ENCODE measurements at places on chromosomes 11 and 22. TPM values are rescaled to one million over a fixed set of nuclear protein-coding genes. Genes with fewer than 3 reads are reported as not detected.

Gene MMP13
- not detected for total RNA-seq

DNA sequence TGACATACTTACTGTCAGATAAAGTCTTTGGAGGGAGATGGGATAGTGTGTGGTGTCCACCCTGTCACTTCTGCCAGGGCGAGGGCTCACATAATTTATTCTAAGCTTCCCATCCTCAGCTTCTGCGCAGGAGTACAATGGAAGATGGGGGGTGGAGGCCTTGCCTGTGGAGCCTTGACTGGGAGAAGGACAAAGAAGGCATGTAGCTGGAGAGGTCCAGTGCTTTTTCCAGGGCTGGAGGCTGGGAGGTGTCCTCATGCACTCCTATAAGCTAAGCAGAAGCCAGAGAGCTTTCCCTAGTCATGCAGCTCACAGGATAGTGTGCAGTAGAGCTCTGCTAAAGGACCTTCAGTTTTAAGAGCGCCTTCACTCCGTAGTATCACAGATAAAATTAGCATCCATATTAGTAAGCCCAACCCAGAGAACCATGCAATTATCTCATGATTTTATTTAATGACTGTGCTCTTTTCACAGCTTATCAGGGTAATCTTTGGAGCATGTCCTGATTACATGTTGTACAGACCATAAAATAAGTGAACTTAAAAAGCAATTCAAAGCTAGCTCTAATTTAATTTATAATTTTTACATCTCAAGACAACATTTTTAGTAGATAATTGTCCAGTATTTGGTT, 148.3 kb downstream of the TEAD1 start:
- H3K27me3 ChIP-seq, result no peaks in the 10 kb centered on the region
- H3K27ac ChIP-seq, result no peak overlapping the region
- no peak for DNase-seq
- no peak overlapping the region for H3K4me3 ChIP-seq
- H3K4me1 ChIP-seq, result peaks cover 14% of the 10 kb centered on the region

GRCh38 chr11:2928605-2929530, at the start of gene PHLDA2:
TSS of gene PHLDA2 (minus strand) at chr11:2929420. CDS start at chr11:2929364, 56 bp downstream.
- no peak within 1 kb of the TSS for H3K27ac ChIP-seq
- H3K4me1 ChIP-seq, result no peaks in the 10 kb centered on the region

DNA sequence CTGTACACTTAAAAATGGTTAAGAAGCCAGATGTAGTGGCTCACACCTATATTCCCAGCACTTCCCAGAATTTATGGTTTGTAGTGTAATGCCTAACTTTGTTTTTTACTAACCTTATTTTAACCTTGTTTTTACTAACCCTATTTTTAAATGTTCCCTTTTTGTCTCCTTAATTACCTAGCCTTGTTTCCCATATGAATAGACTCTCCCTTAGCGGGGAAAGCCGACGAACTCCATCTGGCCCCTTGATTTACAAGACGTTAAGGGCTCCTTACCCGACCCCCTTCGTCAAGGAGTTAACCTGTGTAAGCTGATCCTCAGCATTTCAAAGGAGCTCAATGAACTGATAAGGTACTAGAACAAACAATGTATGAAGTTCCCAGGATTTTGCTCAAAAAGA, 17.1 kb downstream of the APOBEC3H start:
- no peaks in the 10 kb centered on the region for H3K36me3 ChIP-seq
- H3K27ac ChIP-seq, result no peak overlapping the region
- no peaks in the 10 kb centered on the region for H3K4me1 ChIP-seq
- no peak overlapping the region for H3K4me3 ChIP-seq
- DNase-seq, result no peak

GRCh38 chr11:65786008-65786785, 666 bp upstream of the OVOL1 start:
- H3K27ac ChIP-seq, result no peak overlapping the region
- DNase-seq, result no peak
- H3K4me3 ChIP-seq, result no peak overlapping the region

DNA sequence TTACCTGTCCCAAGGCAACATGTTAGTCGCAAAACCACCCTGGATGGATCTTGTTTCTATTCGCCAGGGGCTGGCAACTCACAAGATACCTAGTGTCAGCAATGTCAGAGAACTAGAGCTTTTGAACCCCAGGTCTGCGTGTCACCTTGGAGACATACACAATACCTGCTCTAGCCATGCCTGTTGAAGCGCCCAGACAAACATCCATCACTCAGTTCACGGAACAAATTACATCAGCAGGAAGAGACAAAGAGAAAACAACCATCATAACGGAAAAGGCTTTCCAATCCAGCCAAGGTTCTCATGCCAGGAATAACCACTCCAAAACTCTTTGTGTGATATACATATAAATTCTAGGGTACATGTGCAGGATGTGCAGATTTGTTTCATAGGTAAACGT, 2.2 kb downstream of the CD59 start:
- no peaks in the 10 kb centered on the region for H3K27me3 ChIP-seq
- peaks cover 6% of the 10 kb centered on the region for H3K4me1 ChIP-seq
- no peak overlapping the region for H3K27ac ChIP-seq

DNA sequence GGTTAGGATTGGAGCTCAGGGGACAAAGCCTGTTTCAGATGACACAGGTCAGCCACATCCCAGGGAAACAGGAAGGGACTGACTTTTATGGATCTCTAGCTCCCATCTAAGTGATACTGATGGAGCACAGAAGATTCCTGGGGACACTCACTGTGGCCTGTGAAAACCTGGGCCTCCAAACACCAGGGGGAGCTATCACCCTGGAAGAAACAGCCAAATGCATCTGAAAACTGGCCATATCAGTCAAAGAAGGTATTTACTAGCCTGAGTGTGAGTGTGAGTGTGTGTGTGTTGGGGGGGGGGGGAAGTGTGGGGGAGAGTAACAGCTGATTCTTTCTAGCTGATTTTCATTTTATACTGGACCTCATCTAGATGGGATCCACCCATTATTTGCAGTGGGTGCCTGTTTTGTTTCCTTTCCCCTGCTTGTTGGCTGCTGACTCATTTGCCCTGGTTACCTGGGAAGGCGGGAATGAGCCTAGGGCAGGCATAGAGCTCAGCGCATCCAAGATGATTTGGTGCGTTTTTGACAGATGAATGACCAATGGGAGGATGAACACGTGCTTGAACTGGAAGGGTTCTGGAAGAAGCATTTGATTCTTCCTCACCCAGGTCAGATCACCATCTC, 284.0 kb downstream of the KIRREL3 start:
- DNase-seq, result no peak
- H3K4me1 ChIP-seq, result no peaks in the 10 kb centered on the region
- no peak overlapping the region for H3K4me3 ChIP-seq
- no peaks in the 10 kb centered on the region for H3K27me3 ChIP-seq
- no peak overlapping the region for H3K27ac ChIP-seq

GRCh38 chr11:62430425-62430824, 11.6 kb downstream of the SCGB1A1 start:
- H3K36me3 ChIP-seq, result no peaks in the 10 kb centered on the region
- peaks cover 10% of the 10 kb centered on the region for H3K4me1 ChIP-seq
- no peak overlapping the region for H3K4me3 ChIP-seq
- no peaks in the 10 kb centered on the region for H3K27me3 ChIP-seq
- H3K27ac ChIP-seq, result no peak overlapping the region
- no peak for DNase-seq

Gene CCDC87
- total RNA-seq, result 0.33 TPM

- no peak overlapping the region for H3K27ac ChIP-seq
- no peaks in the 10 kb centered on the region for H3K27me3 ChIP-seq
- DNase-seq, result no peak
- no peaks in the 10 kb centered on the region for H3K36me3 ChIP-seq
Measured at GRCh38 chr11:35579557-35580396, 38.5 kb upstream of the FJX1 start.

- no peak for DNase-seq
- no peaks in the 10 kb centered on the region for H3K4me1 ChIP-seq
- H3K27me3 ChIP-seq, result no peaks in the 10 kb centered on the region
- H3K36me3 ChIP-seq, result no peaks in the 10 kb centered on the region
- H3K27ac ChIP-seq, result no peak overlapping the region
- no peak overlapping the region for H3K4me3 ChIP-seq
Measured at GRCh38 chr11:75493626-75494025, 32.1 kb downstream of the GDPD5 start.

Gene PTPN5
- total RNA-seq, result 9.5 TPM

GRCh38 chr11:59559886-59560285, 48.5 kb downstream of the OR4D9 start:
- H3K27me3 ChIP-seq, result no peaks in the 10 kb centered on the region
- peaks cover 6% of the 10 kb centered on the region for H3K4me1 ChIP-seq
- peak overlapping the region; percentile 65 for H3K4me3 ChIP-seq
- peak overlapping the region; percentile 78 for H3K27ac ChIP-seq
- H3K36me3 ChIP-seq, result no peaks in the 10 kb centered on the region

GRCh38 chr11:115439385-115439784, 64.8 kb downstream of the CADM1 start:
- no peaks in the 10 kb centered on the region for H3K4me1 ChIP-seq
- no peak overlapping the region for H3K4me3 ChIP-seq
- no peaks in the 10 kb centered on the region for H3K27me3 ChIP-seq
- no peak overlapping the region for H3K27ac ChIP-seq
- no peaks in the 10 kb centered on the region for H3K36me3 ChIP-seq

DNA sequence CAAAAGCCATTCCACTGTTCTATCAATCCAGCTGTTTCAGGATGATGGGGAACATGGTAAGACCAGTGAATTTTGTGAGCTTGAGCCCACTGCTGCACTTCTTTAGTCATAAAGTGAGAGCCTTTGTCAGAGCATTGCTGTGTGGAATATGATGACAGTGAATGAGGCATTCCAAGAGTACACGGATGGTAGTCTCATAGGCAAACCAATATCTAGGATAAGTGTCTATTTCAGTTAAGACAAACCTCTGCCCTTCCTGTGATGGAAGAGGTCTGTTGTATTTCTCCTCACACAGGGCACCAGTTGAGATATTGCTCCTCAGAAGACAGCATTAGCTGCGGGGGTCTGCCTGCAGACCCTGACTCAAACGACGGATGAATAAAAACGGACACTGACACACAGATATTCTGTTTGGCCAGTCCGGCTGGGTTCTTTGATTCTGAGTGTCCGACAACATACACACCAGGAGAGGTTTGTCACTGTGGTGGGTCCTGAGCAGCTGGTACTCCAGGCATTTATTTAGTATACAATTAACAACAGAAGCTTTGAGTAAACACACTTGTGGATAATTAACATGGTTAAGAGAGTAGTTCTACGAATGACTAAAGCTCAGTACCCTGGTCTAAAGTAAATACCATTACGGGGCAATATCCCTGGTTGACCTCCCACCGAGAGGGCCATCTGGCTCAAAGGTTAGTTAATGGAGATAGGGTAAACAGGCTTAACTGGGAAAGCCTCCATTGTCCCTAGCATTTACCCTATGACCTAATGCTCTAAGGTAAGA, 121.7 kb downstream of the ZNF280B start:
- no peaks in the 10 kb centered on the region for H3K27me3 ChIP-seq
- no peak for DNase-seq
- H3K36me3 ChIP-seq, result no peaks in the 10 kb centered on the region
- H3K4me1 ChIP-seq, result no peaks in the 10 kb centered on the region
- H3K27ac ChIP-seq, result no peak overlapping the region

DNA sequence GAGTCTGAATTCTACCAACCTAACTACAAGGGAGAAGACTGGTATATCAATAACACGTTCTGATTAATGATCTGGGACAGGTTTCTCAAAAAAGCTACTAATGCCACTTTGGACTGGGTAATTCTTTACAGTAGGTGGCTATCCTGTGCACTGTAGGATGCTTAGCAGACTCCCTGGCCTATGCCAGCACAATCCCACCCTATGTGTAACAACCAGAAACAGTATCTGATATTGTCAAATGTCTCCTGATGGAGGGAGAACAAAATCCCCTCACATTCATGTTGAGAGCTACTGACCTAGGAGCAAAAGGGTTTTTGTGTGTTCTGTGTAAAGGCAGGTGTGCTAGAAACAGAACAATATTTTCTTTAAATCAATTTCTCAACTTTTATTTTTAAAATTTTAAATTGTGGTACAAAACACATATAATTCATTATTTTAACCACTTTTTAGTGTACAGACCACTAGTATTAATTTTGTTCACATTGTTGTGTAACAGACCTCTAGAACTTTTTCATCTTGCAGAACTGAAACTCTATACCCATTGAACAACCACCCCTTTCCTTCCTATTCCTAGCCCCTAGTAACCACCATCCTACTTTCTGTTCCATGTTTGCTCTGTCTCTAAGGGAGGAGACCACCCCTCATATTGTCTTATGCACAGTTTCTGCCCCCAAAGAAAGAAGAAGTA, 2.1 kb upstream of the MS4A6A start:
- no peak overlapping the region for H3K4me3 ChIP-seq
- no peak overlapping the region for H3K27ac ChIP-seq
- DNase-seq, result no peak
- no peaks in the 10 kb centered on the region for H3K36me3 ChIP-seq
- no peaks in the 10 kb centered on the region for H3K4me1 ChIP-seq
- no peaks in the 10 kb centered on the region for H3K27me3 ChIP-seq

- no peak for DNase-seq
- H3K36me3 ChIP-seq, result no peaks in the 10 kb centered on the region
- H3K27me3 ChIP-seq, result no peaks in the 10 kb centered on the region
- no peak overlapping the region for H3K27ac ChIP-seq
- no peak overlapping the region for H3K4me3 ChIP-seq
Measured at GRCh38 chr11:119491753-119492510, 69.0 kb upstream of the THY1 start.

Gene RBMXL2
- not detected for total RNA-seq

GRCh38 chr11:8283100-8283464, 19.4 kb upstream of the LMO1 start:
- no peaks in the 10 kb centered on the region for H3K27me3 ChIP-seq
- no peak for DNase-seq

Gene RGL4
- total RNA-seq, result not detected

Gene OR52I1
- not detected for total RNA-seq

DNA sequence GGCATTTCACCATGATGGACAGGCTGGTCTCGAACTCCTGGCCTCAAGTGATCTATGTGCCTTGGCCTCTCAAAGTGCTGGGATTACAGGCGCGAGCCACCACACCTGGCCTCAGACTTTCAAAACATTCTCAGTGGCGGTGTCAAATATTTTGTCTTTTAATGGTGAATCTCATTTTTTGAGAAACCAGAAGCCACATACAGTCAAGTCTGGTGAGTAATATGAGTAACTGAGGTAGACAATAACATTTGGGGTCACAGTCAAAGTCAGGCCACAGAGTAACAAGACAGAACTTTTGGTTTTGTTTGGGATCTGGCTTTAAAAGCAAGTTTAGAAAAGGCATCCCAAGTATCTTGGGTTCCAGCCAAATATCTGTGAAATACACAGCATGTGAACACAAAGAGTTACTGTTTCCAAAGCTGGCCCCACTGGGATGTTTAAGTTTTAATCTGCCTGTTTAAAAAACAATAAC, 5.6 kb upstream of the TMA7B start:
- no peaks in the 10 kb centered on the region for H3K27me3 ChIP-seq
- H3K27ac ChIP-seq, result no peak overlapping the region
- no peak for DNase-seq
- H3K4me3 ChIP-seq, result no peak overlapping the region

GRCh38 chr11:13701506-13701905, 33.0 kb downstream of the FAR1 start:
- DNase-seq, result no peak
- H3K27me3 ChIP-seq, result no peaks in the 10 kb centered on the region
- H3K4me3 ChIP-seq, result no peak overlapping the region
- no peaks in the 10 kb centered on the region for H3K4me1 ChIP-seq
- no peaks in the 10 kb centered on the region for H3K36me3 ChIP-seq

GRCh38 chr11:83480811-83481210, 194.6 kb upstream of the CCDC90B start:
- no peak for DNase-seq
- H3K27ac ChIP-seq, result no peak overlapping the region
- H3K4me1 ChIP-seq, result no peaks in the 10 kb centered on the region
- no peaks in the 10 kb centered on the region for H3K36me3 ChIP-seq
- H3K4me3 ChIP-seq, result no peak overlapping the region

Data from ovary (tissue), 10 donors.